ENCODE measurements at places on chromosomes 1 and 21.

DNA sequence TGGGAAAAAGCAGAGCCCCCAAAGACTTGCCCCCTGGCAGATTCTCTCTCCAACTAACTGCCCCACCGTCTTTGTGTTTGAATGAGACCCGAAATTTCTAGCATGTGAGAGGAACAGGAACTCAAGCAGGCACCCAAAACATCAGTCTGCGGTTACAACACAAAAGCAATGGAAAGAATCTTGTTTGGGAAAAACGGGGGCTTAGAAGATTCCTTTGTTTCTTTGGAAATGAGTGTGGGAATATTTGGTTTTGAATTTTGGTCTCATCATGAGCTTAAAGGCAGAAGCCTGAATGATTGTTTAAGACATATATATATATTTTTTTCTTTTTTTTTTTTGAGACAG lies 188.9 kb upstream of the TMEM51 start:
- no peak for DNase-seq

DNA sequence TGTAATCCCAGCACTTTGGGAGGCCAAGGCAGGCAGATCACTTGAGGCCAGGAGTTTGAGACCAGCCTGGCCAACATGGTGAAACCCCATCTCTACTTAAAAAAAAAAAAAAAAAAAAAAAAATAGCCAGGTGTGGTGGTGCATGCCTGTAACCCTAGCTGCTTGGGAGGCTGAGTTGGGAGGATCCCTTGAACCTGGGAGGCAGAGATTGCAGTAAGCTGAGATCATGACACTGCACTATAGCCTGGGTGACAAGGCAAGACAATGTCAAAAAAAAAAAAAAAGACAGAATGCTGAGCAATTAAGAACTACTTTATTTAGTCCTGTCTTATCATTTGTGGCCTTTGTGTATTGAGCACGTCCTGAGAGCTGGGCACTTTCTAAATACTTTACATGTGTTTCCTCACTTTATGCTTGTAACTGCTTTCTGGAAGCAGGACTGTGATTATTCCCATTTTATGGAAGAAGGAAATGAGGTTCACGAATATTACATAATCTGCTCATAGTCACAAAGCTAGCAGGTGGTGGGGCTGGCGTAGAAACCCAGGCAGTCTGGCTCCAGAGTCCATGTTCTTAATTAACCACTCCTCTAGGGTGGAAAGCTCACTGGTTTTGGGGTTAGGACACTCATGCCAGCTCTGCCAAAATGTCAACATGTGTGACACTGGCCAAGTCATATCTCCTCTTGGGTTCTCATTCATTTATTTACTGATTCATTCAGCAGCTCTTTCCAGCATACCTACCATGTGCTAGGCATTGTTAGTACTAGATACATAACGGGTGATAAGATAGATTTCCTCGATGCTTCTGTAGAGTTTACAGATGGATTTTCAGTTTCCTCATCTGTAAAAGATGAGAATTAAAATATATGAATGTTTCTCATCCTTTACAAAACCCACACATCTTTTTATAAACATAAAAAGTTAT lies 57.7 kb downstream of the DDR2 start:
- no peak for DNase-seq

- no peak for DNase-seq
Measured at GRCh38 chr1:20028125-20028524, 41.9 kb upstream of the PLA2G5 start.

DNA sequence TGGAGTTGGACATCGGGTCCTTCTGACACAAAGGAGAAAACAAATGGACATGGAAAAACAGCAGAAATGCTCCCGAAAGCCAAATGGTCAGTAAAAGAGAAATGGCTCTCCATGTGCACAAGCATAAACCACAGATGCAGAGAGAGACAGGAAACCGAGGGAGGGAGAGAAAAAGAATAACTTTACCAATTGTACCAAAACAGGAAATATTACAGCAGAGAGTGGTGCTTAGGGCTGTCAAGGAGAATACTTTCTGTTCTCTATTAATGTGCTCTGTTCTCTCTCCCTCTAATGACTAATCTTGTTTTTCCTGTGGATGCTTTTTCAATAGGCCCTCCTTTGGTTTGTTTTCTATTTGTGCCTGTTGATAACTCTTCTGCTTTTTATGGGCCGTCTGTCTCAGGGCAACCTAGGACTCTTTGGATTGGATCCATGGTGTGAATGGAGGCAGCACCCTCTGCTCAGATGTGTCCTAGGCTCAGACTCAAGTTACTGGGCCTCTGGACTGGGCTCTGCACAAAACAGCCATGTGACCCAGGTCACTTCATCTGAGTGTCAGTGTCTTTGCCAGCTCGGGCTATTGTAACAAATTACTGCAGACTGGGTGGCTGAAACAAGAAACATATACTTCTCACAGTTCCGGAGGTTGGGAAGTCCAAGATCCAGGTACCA lies 663.0 kb downstream of the NPHP4 start:
- DNase-seq: no peak

DNA sequence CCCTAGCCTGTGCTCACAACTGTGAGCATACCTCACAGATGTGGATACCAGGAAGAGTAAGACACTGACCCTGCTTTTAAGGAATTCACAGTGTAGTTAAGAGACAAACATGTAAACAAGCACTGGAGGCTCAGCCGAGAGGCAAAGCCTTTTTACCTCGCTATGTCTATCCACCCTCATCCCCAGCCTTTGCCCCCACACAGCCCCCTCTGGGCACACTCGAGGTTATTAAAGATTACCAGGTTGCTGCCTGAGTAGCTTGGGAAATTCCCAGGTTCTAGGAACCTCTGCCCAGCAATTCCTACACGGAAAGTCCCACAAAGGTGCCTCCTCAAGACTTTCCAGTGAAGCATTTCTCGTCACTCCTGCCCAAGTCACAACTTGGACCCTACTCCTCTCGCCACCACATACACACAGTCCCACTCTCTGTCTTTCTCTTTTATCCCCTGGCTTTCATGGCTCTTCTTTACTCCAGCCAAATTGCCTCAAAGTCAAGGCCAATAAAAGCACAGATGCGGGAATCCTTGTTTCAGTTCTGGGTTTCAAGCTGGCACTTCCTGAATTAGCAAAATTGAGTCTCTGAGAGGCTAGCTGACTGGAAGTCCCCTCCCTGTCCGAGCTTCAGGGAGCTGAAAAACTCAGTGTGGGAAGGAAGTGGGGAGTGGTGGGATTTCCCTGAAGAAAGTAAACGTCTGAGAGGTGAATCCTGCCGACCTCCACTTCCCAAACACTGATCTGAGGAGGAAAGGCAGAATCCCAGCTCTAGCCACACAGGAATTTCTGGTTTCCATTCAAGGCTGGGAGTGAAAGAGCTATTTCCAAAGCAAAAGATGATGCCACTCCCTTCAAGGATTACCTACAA lies 7.6 kb downstream of the DENND2D start:
- DNase-seq: no peak

DNA sequence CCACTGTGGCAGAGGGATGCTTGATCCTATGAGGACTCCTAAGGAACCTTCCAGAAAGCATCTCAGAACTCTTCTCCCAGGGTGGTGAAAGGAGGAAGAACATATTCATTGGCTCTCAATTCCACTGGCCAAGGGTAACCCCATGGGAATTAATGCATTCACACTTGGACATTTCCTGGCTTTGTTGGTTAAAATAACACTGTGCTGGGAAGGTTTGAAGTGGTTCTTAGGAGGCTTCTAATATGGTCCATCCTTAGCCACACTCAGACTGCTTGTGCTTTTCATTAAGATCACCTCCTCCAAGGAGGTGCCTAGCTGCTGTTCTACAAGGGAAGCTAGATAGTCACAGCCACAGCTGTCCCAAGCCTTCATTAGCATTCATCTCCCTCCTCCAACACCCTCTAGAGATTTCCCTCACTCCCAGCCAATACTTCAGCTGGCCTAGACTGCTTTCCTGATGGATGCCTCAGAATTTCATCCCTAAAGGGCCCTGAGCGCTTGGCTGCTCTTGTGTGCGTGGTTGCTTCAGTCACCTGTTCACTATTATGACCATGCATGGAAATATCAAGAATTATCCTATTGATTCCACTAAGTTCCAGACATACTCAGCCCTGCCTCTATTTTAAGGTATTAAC lies 544.4 kb downstream of the PLPP3 start:
- no peak for DNase-seq

- DNase-seq: no peak
Measured at GRCh38 chr21:42469272-42469671, 26.8 kb downstream of the RSPH1 start.

DNA sequence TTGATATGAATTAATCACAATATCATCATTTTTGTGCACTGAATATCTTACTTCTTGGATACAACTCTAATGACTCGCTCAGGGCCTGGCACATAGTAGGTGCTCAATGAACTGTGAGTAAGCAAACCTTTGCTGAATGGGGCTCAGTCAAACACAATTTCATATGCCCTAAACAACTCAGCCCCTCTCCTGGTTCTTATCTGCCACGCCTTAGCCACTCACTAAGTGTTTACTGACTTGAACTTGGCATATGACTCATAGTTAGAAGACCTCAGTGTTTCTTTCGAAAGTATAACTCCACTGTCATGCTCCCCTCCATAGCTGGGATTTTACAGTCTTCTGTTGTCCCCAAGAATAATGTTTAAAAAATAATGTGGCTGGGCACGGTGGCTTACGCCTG lies 4.8 kb upstream of the IFNLR1 start:
- DNase-seq: no peak

GRCh38 chr21:28447462-28447861 lies 545.2 kb downstream of the LTN1 start:
- DNase-seq: no peak

DNA sequence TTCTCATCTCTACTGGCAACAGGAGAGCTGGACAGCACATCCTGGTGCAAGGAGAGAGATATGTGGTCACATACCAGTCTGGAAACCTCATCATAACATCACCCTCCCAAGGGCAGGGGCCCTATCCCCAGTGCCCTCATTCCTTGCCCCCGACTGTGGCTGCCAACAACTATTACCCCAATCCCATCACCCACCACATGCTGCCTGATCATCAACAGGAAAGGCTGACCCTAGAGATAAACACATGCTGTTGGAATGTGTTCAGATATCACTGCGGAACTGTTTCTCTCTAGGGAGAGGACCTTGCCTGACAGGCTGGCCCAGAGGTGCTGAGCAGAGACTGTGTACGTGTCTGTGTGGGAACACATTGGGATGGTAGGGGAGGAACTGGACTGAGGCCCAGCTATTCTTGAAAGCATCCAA lies 4.5 kb upstream of the INKA2 start:
- no peak for DNase-seq

DNA sequence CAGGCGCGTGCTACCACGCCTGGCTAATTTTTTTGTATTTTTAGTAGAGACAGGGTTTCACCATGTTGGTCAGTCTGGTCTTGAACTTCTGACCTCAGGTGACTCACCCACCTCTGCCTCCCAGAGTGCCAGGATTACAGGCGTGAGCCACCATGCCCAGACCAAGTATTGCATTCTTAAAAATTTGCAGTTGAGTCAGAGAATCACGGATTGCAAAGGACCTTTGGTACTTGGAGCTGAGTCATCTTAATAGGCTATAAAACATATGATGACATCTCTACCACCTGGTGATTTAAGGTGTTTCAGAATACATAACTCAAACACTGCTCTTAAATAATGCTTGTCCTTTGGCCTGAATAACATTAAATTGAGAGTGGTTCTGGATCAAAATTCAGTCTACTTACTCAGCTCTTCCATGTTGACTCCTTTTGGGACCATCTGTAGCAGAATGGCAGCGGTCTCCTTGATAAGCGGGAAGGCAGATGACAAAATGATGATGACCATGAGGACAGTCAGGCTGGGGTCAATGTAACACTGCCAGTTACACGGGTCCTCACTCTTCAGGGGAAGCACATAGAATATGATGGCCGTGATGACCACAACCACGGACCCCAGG lies 10.4 kb downstream of the SLC30A10 start:
- DNase-seq: no peak

- no peak for DNase-seq
Measured at GRCh38 chr1:231153726-231154125, 8.1 kb upstream of the TRIM67 start.

- DNase-seq: no peak
Measured at GRCh38 chr1:15224259-15224869, 22.7 kb upstream of the FHAD1 start.

DNA sequence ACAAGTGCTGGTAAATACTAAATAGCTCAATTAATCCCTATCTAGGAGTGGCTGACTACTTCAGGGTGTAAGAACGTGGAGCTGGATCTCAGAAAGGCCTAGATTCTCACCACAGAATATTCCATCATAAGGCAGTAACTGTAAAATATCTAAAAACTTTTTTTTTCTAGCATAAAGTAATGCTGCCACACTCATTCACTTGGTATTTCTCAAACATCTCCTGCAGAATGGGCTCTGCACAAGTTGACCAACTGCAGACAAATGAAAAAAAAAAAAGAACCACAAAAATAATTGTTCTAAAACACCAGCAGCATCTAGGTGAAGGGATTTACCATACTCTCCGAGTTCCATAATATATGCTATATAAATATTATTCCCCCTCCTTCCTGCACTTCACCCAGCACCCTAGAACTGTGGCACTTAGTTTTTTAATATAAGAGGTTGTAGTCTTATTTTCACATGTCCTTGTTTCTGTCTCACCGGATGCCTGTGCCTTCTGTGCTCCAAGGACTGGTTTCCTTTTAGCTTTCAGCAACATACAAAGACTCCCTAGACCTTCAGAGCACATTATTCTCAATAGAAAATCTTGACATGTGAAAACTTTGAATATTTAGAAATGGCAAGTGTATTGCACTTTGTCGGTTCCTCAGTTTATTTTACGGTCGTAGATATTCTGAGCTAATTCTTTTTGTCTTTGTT lies 8.9 kb downstream of the VSIG8 start:
- DNase-seq: no peak
